Activated CD4-positive, alpha-beta memory T cell treated with anti-CD3 and anti-CD28 coated beads, Interleukin-2, amount 10 ng/mL, durations not matched to agents 7 days and 5 days (primary cell): ENCODE measurements at places on chromosomes 12 and 14. TPM values are rescaled to one million over a fixed set of nuclear protein-coding genes. Genes with fewer than 3 reads are reported as not detected.

DCTN2 gene
- total RNA-seq = 80.9 TPM

HOXC6 gene
- total RNA-seq = not detected

TMPO gene
- total RNA-seq = 315 TPM

FAM161B gene
- total RNA-seq = 2.1 TPM

CFAP251 gene
- 2.2 TPM for total RNA-seq

NELL2 gene
- 10.5 TPM for total RNA-seq

LMNTD1 gene
- not detected for total RNA-seq

ZBTB42 gene
- 4.9 TPM for total RNA-seq

MLH3 gene
- 16.0 TPM for total RNA-seq

OLR1 gene
- total RNA-seq = not detected

CCDC196 gene
- total RNA-seq = not detected

- DNase-seq = no peak
Measured at GRCh38 chr12:130764073-130764472, 48.0 kb upstream of the RIMBP2 start.

DNA sequence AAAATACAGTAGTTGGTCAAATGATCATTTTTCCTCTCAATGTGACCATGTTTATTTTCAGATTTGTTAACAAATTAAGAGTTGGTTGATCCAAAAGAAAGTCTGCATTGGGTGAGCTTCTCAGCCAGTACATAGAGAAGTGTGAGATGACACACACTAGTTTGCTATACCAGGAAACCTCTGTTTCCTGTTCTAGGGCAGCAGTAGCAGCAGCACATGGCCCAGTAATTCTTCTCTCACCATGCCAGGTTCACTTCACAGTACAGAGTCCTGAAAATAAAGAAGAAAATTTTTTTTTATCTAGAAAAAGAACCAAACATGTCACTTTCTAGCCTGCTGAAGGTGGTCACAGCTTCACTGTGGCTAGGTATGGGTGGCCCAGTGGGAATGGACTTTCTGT is 250.2 kb upstream of the OR4E1 start:
- DNase-seq = peak; percentile 48

- no peak for DNase-seq
Measured at GRCh38 chr14:58954901-58955861, 233.3 kb upstream of the DAAM1 start.

DNA sequence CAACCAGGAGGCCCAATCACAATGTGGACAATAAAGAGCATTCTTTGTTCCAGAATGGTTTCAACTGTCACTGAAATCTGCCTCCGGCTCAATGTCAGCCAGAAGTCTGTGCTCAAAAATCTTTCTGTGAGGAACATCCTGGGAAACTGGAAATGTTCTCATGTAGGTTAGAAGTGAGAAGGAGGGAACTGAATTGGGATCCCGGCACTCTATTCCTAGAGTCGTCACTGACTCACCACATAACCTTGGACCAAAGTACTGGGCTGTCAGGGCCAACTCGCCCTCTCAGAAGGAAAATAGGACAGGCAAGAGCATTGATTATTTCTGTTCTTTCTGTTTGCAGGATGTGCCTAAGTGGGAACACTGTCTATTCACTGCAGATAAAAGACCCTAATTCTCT is 57.6 kb downstream of the PRKAB1 start:
- no peak for DNase-seq

DNA sequence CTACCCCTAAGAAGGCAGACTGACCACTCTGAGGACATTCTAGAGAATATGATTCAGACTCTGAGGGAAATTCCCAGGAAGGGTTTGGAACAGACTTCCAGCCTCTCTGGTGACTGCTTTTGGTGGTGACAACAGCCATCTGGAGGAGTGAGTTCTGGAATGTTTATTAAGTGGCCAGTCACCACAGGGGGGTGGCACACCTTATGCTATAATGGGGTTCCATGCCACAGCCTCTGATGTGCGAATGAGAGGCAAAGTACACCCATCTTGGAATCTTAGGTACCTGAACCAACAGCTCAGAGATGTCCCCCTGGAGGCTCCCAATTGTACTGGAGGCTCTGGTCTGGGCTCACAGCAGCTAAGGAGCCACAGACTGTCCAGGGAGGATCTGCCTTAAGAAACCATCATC is 9.5 kb upstream of the TINF2 start:
- DNase-seq = no peak

- DNase-seq = no peak
Measured at GRCh38 chr12:75086091-75087038, 123.3 kb downstream of the KCNC2 start.

- DNase-seq = no peak
Measured at GRCh38 chr14:62957562-62957961, 87.7 kb downstream of the KCNH5 start.

DNA sequence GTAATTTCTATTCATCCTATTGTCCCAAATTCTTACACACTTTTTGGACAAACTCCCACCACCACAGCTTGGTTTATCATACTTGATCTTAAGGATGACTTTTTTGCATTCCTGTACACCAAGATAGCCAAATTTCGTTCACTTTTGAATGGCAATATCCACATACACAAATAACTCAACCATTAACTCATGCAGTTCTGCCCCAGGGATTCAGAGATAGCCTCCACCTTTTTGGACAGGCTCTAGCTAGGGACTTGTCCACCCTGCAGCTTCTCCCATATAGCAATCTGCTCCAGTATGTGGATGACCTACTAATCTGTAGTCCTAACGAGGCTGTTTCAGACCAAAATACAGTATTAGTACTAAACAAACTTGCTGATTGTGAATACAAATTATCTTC is 32.7 kb upstream of the OXA1L start:
- DNase-seq = no peak

- DNase-seq = no peak
Measured at GRCh38 chr14:77186911-77187648, 5.5 kb downstream of the TMEM63C start.

GRCh38 chr14:85634205-85634604 is 104.3 kb downstream of the FLRT2 start:
- DNase-seq = no peak

DNA sequence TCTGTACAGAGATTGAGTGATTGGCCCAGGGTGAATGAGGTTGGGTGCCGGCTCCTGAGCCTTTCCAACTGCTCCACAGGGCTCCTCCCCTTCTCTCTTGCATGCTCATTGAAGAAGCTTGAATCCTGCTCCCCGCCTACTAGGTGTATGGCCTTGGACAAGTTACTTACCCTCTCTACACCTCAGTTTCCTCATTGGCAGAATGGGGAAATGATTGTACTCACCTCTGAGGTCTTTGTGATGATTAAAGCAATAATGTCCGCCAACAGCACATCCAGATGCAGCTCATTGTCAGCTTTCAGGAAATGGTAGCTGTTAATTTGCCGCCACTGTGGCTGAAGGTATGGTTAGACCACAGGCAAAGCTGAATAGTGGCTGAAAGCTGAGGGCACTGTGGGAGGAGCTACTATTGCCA is 174.1 kb downstream of the CRADD start:
- peak; percentile 85 for DNase-seq

DNA sequence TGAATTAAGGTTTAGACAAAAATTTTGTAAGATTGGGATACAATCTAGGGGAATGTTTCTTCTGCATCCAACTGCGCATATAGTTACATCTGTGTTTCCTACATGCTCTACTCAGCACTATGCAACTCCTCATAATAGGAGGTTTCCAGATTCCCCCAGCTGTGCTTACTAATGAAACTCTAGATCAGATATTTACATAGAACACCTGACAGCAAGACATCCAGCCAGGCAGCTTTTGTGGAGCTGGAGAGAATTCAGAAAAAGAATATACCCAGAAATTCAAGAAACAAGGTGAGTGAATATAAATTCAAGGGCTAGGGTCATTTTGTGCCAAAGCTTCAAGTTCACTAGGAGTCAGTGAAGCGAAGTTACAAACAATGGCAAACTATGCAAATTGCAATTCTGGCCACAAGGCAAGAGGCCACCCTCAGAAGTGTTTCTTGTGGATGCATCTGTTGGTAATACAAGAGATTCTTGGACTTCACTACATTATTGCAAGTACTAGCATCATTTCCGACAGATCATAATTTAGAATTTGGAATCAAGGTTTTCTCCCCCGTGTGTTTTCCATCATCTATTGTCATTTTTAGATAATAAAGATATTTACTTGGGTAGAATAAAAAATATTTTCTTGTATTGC is 341.2 kb upstream of the NAV3 start:
- no peak for DNase-seq

DNA sequence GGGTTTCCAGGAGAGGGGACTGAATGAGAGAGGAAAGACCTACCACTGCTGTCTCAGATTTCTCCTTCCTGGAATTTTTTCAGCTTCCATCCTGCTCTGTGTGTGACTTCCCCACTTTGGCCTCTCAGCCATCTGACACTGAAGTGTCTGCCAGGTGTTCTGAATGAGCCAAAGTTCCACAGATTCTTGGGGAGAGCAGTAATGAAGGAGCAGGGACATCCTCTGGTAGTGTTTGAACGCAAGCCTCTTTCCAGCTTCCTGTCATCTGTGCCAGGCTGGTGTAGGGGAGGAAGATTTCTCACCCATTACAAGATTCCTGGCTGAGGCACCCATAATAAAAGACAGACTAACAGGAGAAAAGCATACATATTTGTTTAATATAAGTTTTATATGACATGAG is 141.7 kb upstream of the NRXN3 start:
- DNase-seq = no peak

DNA sequence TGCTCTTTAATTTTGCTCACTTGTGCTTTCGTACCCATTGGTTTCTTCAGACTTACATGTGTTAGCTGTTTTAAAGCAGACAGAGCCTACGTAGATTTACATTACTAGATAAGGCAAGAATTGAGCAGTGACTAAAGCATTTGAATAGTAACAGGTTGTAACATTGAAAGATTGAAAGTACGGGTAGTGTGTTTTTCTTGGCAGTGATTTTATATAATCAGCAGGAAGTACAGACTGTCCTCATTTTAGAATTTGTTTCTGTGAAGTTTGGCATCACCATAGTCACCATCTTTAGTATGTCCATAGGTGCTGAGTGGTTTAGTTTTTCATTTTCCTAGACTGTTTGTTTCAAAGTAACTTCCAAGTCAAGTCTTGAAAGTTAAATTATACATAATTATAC is 14.0 kb downstream of the RTRAF start:
- no peak for DNase-seq

- DNase-seq = no peak
Measured at GRCh38 chr14:48805315-48805714, 780.9 kb downstream of the RPS29 start.

GRCh38 chr12:66165141-66165540 is 4.7 kb downstream of the TMBIM4 start:
- DNase-seq = no peak

- no peak for DNase-seq
Measured at GRCh38 chr12:15393037-15393436, 70.7 kb downstream of the PTPRO start.
